ENCODE measurements at places on chromosomes 12 and 14.

DNA sequence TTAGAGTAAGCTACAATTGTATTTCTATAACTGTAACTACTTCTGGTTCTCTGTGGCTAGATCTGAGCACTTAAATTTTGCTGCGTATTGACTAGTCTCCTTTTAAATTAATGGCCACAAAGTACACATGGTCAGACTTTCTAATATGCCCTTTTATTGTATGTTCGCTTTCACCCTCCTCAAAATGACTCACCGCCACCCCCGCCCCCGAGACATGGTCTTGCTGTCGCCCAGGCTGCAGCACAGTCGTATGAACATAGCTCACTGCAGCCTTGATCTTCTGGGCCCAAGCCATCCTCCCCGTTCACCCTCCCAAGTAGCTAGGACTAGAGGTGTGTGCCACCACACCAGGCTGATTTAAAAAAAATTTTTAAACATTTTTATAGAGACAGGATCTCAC, 11.8 kb downstream of the MTERF2 start:
- no peak for DNase-seq

DNA sequence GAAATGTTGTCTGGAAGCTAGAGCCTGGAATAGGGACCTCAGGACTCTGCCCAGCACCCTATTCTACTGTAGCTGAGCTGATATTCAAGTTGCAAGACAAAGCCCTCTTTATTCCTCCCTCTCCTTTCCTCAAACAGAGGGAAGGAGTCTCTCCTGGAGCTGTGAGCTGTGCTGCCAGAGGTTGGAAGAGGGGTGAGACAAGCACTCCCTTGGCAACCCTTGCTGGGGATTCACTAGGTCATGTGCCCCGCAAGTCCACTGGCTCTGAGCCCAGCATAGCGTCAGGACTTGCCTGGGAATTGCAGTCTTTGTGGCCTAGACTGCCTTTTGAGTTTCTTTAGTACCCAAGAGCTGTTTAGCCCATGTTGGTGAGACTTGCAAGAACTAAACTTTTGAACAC, 11.4 kb upstream of the ASCL1 start:
- DNase-seq = no peak

GRCh38 chr14:89702073-89702875, 252.3 kb downstream of the EFCAB11 start:
- no peak for DNase-seq

DNA sequence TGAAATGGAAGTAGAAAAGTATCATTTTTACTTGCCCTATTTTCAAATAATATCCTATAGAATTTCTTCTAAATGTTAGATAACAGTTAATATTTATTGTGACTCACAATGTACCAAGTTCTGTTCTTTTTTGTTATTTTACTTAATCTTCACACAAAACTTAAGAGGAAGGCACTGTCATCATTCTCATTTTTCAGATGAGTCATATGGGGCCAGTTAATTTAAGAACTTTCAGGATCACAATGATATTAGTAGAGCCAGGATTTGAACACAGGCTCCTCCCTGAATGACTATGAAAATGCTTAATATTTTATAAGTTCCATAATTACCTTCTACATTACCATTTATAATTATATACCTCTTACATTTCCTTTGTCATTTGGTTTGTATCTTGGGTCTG, 10.4 kb upstream of the TMEM260 start:
- no peak for DNase-seq

GRCh38 chr14:35020713-35021112, 25.4 kb upstream of the FAM177A1 start:
- no peak for DNase-seq

GRCh38 chr14:71399057-71399487, 491.8 kb downstream of the PCNX1 start:
- DNase-seq = no peak

DNA sequence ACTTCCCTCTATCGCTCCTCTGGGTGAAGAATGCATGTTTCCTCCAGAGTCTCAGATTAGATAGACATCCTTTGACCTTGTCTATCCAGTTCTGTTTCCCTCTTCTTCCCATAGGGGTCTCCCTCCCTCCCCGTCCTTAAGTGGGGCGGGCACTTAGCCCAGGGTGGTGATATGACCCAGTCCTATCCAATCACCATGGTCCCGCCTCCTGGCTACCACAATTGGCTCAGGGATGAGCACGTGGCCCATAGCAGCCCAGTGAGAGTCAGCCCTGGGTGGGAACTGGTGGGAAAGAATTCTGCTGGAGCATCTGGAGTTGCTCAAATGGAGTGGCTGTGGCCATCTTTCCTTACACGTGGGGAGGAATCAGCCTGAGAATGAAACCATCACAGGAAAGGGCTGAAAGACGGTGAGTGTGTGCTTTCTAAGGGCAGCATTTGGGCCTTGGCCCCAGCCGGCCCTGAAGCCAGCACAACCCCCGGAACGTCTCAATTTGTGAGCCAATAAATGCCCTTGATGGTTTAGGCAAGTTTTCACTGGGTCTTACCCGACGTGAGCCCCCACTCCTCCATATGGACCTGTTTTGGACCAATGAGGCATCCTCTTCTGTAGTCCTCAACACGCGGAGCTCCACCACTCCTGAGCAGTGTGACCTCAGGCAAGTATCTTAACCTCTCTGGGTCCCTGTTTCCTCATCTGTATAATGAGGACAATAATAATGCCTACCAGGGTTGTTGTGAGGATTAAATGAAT, 14.4 kb upstream of the MLXIP start:
- peak; percentile 81 for DNase-seq

DNA sequence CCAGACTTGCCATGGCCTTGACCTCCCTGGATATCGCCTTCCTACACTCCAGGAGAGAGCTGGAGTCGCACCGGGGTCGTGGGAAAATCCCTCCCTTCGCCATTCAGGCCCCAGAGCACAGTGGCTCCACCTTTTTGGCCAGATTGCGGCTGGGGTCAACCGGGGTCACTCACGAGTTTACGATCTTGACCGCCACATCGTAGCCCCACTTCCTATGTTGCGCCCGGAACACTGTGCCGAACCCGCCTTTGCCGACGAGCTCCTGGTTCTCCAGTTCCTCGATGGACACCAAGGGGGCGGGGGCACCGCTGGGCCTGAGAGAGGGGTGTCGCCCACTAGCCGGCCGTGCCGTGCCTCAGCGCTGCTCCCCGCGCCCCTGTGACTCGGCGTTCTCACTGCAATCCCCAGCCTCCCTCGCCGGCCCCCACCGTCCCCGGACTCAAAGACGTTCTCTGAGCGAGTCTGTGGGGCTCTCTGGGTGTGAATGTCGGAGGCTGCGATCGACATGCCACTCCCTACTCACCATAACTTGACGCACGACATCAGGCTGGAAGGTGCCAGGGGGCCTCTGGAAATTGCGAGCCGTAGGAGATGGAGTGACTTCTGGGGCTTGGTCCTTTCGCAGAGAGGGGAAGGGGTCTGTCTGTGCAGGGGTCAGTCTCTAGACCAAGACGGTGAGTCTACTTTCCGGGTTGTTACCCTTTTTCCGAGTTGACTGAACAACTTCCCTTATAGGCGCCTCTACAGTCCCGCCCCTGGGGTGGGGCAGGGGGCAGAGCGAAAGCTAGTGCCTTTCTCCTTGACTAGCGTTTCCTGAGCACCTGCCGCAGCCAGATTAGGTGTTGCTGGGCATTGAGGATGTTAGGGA, at the start of gene RIPK3:
Gene RIPK3, minus strand, starts transcription at position 708 of the 868 bp plus-strand sequence. Its CDS starts 165 bp downstream, at position 543.
- peak; percentile 66 for DNase-seq

GRCh38 chr12:93857991-93858447, 180.8 kb downstream of the CRADD start:
- DNase-seq = no peak

GRCh38 chr14:64935508-64935907, 7.0 kb downstream of the GPX2 start:
- DNase-seq = no peak

DNA sequence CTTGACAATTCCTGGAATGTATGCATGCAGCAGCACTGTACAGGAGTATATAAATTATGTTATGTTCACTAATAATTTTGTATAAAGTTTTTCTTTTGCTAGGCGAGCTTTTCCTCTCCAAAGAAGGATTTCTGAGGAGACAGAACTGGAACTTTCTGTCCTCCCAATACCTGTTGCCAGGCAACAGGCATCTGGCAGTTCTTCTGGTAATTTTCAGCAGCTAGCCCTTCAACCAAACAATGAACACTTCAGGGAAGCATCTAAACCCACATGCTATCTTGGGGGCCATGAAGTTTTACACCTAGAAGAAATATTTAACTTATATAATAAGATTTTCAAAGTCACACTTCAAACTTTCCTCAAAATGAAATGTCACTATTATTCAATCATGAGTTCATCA, 162.9 kb upstream of the SYT10 start:
- no peak for DNase-seq

DNA sequence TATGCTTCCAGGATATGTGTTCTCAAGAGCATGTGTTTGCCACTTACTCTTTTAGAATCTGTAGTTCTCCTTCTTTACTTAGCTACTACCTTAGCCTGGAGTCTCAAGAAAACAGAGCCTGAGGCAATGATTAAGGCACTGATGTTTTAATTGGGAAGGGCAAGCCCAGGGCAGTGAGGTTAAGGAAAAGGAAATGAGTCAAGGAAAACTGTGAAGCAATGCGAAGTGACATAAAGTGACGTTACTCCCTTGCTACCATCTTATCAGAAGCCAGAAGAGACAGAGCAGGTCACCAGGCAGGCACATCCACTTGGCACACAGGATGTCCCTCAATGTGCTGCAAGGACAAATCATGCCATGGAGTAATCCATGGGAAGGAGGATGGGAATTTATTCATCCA, 11.3 kb upstream of the EML5 start:
- no peak for DNase-seq

DNA sequence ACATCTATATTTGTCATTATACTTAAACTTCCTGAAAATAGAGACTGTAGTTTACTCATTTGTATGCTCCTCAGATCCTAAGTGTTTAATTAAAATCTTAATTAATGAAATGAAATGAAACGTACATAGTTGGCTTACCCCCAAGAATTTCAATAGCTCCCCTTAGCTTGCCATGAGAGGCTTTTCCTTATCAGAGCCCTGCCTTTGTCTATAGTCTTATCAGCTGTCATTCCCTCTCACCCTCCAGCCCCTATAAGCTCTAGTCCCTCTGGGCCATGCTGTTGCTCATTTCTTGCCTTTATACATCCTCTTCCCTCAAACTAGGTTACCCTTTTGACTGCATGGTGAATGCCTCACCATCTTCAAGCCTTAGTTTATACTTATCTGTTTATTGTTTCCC, 1.1 kb upstream of the RTRAF start:
- DNase-seq = no peak

- DNase-seq = no peak
Measured at GRCh38 chr14:35752380-35752779, 56.7 kb downstream of the RALGAPA1 start.

GRCh38 chr14:100782516-100783320, 43.2 kb upstream of the MEG3 start:
- DNase-seq = no peak

DNA sequence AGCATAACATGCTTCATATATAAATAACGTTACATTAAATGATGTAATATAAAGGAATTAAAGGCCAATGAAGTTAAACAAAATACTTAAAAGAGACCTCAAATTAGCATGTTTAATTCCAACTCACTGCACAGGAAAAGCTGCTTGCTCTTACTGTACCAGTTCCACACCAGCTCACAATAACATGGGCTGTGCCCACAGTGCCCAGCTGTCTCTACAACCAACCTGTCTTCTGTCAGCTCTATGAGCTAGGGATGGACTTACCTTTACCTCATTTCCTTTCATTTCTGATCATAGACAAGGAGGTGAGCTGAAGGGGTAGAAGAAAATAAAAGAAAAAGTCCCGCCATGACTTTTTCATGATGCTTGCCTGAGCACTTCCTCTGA, 64.8 kb downstream of the NKX2-1 start:
- DNase-seq = no peak

DNA sequence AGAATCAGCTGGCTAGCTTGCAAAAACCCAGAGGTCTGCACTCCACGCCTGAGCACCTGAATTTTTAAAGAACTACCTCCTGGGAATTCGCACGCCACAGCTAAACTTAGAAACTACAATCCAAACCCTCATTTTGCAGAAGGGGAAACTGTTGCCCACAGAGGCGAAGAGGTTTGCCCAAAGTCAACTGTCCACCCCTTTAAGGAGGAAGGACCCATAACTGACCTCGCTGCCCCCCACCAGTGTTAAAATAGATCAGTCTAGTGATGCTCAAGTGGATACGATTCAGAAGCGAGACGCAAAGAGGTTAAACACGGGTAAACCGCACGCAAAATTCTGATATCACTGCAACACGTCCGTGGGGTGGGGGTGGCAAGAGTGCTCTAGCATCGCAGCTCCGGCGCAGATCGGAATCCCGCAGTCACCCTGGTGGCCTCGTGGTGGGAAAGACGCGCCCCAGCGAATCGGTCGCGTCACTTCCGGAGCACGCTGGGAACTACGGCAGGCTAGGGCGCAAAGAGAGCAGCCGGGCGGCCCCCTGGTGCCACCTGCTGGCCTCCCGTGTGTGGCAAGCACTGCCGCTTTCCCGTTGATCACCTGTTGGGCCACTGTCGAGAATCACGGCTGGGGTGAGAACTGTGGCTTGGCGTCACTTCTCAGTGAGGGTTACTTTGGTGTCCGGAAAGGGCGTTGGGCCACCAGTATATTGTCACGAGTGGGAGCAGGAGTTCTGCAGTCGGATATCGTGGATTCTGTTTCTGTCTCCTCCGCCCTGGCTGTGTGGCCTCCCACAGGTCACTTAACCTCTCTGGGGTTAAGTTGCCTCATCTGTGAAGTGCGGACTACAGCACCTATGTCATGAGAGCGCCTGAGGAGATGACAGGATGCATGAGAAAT, at the start of gene ALKBH2:
Gene ALKBH2, minus strand, starts transcription at position 451 of the 897 bp plus-strand sequence. CDS start 686 bp downstream, outside the sequence.
- DNase-seq = peak; percentile 92

- DNase-seq = no peak
Measured at GRCh38 chr12:26278266-26278665, 82.9 kb downstream of the SSPN start.

GRCh38 chr12:65902500-65902899, 78.2 kb downstream of the HMGA2 start:
- DNase-seq = no peak

DNA sequence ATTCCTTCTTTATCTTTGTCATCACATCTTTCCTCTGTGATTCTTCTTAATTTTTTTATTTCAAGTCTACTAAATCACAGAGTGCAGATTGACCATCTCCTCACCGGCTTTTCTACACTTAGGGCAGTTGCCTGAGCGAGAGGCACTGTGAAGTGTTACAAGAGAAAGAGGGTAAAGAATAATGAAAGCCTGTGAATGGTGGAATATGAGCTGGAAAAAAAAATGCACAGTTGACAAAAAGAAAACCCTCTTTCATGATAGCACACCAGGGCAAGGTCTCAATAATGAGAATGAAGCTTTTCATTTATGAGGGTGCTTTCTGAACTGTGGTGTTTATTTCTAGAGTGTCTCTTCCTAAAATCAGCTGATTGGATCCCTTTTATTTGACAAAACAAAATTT, 106.2 kb upstream of the PDE3A start:
- DNase-seq = no peak
